ENCODE measurements at places on chromosomes 6 and 20.

DNA sequence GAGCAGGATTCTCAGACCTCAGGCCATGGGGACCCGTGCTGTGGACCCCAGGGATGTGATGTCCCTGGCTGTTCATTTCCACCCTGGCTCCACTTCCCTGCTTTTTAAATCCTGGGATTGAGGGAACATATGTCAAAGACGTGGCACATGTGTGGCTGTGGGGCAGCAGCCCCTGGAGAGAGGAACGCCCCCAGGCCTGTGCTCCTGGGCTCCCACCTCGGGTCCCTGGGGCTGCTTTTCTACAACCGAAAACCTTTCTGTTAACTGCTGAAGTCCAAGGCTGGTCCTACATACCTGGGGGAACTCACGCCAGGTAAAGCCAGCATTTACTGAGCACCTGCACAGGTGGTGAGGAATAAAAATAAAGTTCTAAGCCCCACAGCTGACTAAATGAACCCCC lies 102.3 kb upstream of the FRMD1 start:
- peak; percentile 68 for DNase-seq

DNA sequence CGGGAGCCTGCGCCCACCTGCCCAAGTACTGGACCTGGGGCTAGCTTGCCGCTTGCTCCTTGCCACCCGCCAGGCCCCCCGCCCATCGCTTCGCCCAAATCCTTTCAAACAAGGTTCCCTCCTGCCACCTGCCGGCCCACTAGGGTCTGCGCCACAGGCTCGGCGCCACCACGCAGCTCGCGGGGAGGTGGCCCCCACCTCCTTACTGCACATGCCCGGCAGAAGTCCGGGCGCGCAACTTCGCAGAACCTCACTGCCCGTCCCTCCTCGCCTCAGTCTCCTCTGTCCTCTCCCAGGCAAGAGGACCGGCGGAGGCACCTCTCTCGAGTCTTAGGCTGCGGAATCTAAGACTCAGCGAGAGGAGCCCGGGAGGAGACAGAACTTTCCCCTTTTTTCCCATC lies 11.2 kb downstream of the GNAS-AS1 start:
- DNase-seq: no peak

DNA sequence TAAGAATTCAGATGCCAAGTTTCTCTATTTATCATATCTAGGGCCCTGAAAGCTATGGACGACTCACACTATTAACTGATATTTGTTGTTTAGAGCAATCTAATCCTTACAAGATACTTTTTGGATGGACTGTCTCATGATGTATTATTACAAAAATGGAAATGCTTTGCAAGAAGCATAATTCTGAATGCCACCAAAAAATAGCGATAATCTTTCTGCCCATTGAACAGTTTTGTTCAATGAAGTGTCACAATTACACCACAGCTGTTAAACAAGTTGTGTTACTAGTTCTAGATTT lies 460.4 kb upstream of the JARID2 start:
- DNase-seq: no peak

GRCh38 chr20:47350691-47351545 lies 5.6 kb downstream of the ZMYND8 start:
- no peak for DNase-seq

GRCh38 chr6:46808806-46809205 lies 15.6 kb downstream of the MEP1A start:
- no peak for DNase-seq

GRCh38 chr6:56357616-56358373 lies 110.4 kb upstream of the COL21A1 start:
- DNase-seq: no peak

- DNase-seq: no peak
Measured at GRCh38 chr6:35064290-35064689, 76.8 kb downstream of the TCP11 start.

- peak; percentile 63 for DNase-seq
Measured at GRCh38 chr20:17471606-17472187, 59.5 kb downstream of the BFSP1 start.

DNA sequence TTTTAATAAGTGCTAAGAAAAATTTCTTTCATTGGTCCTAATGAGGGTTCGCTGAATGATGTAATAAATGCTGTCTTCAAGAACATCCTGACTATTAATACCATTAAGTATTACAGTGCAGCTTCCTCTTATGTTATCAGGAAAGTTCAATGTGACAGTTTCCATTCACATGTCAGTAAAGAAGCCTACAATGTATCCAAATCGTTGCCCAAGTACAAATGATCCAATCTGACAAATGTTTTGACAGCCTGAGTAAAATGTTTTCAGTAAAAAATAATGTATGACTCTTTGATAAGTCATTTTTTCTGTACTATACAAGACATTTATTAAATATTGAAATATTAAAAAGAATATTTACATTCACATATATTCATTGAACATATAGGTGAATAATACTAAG lies 496.1 kb upstream of the MANEA start:
- DNase-seq: no peak

- no peak for DNase-seq
Measured at GRCh38 chr6:155936551-155936950, 480.9 kb upstream of the NOX3 start.

- no peak for DNase-seq
Measured at GRCh38 chr6:154429711-154430110, 73.1 kb upstream of the IPCEF1 start.

GRCh38 chr20:24045621-24046318 lies 57.2 kb upstream of the GGTLC1 start:
- DNase-seq: no peak

DNA sequence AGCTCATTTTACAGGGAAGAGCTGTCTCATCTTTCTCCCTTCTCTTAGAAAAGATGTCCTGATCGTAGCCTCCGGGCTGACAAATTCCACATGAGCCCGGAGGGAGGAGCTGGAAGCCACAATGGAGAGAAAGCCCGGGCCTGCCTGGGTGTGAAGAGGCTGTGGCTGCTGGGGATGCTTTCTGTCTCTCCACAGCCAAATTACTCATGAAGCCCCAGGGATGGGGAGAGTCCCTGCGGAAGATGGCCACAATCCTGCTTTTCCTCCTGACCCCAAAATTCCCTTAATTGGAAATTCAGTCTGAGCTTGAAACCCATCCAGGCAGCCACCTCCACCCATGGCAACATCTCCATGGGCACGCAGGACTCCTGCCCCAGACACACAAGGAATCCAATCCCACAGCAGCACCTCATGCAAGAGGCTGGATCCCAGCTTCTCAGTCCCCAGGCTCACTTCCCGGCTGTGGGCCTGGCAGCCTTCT lies 32.4 kb downstream of the JPH2 start:
- DNase-seq: no peak

GRCh38 chr20:11219192-11219591 lies 545.4 kb upstream of the JAG1 start:
- DNase-seq: no peak

- peak; percentile 46 for DNase-seq
Measured at GRCh38 chr20:61963885-61964674, 101.6 kb downstream of the TAF4 start.

GRCh38 chr6:89745096-89745495 lies 74.5 kb downstream of the MDN1 start:
- no peak for DNase-seq

GRCh38 chr6:105753207-105753606 lies 332.9 kb upstream of the PRDM1 start:
- no peak for DNase-seq

- no peak for DNase-seq
Measured at GRCh38 chr6:14721103-14721758, 524.6 kb upstream of the JARID2 start.

GRCh38 chr6:160124605-160125004 lies 3.0 kb downstream of the SLC22A1 start:
- no peak for DNase-seq

- DNase-seq: no peak
Measured at GRCh38 chr6:89501222-89501621, 68.3 kb downstream of the ANKRD6 start.

GRCh38 chr20:58256842-58257241 lies 28.4 kb upstream of the ANKRD60 start:
- no peak for DNase-seq

DNA sequence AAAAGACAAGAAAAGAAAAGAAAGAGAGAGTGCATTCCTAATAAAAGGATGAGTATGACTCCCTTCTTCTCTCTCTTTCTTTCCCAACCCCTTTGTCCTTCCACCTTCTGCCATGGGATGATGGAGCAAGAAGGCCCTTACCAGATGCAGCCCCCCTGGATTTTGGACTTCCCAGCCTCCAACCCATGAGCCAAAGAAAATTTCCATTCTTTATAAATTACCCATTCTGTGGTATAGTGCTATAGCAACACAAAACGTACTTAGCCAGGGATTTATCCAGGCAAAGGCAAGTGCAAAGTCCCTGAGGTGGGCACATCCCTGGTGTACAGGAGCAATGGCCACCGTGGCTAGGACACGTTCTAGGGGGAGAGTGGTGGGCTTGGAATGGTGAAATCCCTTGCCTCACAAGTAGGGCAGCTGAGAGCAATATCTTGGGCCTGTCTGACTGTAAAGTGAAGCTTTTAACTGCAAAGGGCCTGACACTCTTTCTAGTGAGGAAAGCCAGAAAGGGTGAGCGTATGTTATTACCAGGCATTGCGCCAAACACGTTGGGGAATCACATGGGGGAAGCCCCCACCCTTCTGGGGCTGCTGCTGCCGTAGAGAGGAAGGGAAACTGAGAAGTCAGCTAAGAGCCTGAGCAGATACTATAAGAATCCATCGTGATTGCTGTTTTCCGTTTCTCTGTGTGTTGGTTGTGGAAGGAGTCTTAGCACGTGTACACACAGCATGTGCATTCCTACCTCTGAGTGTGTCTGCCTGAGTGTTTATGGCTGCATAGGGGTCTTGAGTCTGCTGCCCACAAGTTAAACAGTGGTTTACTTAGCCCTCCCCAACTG lies 50.7 kb upstream of the SIRPA start:
- no peak for DNase-seq

DNA sequence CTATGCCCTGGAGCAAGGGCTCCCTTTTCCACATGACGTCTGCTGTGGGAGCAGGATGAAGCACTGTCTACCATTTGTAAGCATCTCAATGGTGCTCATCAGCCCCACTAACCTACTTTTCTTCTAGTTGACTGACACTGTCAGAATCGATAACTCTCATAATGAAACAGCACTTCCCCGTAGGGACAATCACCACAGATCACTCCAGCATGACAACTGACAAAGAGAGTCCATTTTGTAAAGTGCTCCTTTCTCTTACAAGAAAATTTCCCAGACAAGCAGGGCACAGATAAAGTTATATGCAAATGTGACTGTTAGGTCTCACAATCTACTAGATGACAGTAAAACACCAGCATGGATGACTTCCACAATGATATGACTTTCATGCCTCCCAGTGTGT lies 46.4 kb downstream of the HEBP2 start:
- DNase-seq: no peak

DNA sequence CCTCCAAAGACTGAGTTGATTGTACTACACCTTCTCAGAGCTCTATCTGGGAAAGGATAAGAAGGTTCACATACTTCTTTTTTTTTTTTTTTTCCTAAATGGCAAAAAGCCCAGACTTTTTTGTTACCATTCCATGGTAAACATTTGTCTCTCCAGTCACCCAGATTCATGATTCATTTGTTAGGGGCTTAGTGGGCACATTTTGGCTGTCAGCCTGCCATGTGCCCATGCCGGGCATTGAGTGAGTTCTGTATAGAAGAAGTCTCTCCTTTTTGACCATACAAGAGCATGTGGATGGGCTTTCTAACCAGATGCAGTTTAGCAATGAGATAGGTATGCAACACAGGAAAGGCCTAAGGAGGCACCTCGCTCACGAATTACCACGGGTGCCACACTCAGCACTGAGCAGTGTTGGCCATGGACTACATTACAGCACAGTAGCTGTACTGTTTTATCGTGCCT lies 447.5 kb upstream of the HSF2 start:
- no peak for DNase-seq

GRCh38 chr6:168956884-168957730 lies 296.5 kb downstream of the THBS2 start:
- DNase-seq: no peak

- DNase-seq: no peak
Measured at GRCh38 chr6:1417718-1418117, 28.3 kb downstream of the FOXF2 start.

DNA sequence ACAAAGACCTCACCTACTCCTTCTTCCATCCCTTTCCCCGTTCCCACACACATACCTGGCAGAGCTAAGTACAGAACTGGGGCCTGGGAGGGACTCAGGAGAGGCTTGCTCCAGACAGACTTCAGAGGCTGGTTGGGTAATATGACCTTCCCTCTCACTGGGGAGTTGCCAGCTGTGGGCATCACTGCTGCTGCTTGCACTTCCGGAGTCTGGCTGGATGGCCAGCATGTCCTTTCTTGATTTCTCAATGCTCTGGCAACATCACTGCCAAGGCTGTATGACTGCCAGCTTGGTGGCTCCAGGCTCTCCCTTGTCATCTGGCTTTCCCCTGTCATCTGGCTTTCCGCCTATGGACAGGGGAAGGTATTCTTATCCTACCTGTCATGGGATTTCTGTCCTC lies 47.8 kb downstream of the CDH22 start:
- no peak for DNase-seq

DNA sequence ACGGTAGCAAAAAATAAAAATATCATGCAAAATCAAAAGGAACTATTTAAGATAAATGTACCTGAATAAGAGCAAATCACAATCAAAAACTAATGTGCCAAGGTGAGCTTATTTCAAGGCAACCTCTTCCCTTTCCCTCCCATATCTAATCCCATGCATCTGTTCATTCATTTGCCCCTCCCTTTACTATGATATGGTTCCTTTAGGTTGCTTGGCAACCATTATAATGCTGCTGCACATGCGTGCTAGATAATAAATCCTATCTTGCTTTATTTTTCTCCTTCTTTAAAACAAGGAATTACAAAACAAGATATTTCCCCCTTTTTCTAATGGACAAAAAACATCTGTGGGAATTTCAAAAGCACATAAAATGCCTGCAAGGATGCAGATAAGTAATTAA lies 318.2 kb upstream of the POU3F2 start:
- DNase-seq: no peak

DNA sequence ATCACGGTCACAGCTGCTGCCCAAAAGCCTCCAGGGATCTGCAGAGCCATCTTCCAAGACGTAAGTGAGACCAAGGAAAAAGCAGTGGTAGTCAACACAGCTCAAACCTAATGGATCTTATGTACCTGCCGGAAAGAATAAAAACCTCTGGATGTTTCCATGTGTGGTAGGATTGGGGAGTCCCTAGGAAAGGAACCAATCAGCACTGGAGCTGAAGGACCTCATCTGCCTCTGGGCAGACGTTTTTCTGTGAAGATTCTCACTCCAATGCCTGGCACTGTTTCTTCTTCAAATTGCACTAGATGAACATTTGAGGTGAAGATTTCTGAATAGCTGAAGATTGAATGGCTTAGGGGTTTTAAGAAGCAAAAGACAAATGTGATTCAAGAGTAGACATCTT lies at the start of gene HLA-DQB2:
Gene HLA-DQB2 (minus strand): TSS at position 112 of the 400 bp plus-strand sequence. CDS start 62 bp downstream, at position 50.
- no peak for DNase-seq

GRCh38 chr20:50309280-50309763 lies 118.7 kb downstream of the CEBPB start:
- no peak for DNase-seq

DNA sequence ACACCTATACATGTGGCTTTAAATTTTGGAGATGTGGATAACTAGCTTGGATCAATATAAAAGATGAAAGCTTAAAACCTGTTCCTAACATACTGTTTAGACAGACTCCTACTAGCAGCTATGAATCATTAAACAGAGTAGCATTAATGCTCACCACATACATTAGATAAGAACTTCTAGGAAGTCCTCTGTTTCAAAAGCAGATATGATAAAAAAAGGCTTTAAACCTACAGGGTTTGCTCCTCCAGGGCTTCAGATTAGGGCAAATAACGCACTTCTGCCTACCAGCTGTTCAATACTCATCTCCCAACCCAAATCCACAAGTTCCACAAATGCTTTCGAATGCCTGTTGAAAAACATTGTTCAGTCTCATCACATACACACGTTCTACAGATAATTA lies 1.5 kb downstream of the REPS1 start:
- DNase-seq: no peak

GRCh38 chr20:47225458-47225857 lies 131.0 kb downstream of the ZMYND8 start:
- no peak for DNase-seq
